Stimulated activated CD4-positive, alpha-beta T cell treated with anti-CD3 and anti-CD28 coated beads, TNF-alpha, amount 100 ng/mL, for 4 hours (primary cell): ENCODE measurements at places on chromosomes 6 and 20.

DNA sequence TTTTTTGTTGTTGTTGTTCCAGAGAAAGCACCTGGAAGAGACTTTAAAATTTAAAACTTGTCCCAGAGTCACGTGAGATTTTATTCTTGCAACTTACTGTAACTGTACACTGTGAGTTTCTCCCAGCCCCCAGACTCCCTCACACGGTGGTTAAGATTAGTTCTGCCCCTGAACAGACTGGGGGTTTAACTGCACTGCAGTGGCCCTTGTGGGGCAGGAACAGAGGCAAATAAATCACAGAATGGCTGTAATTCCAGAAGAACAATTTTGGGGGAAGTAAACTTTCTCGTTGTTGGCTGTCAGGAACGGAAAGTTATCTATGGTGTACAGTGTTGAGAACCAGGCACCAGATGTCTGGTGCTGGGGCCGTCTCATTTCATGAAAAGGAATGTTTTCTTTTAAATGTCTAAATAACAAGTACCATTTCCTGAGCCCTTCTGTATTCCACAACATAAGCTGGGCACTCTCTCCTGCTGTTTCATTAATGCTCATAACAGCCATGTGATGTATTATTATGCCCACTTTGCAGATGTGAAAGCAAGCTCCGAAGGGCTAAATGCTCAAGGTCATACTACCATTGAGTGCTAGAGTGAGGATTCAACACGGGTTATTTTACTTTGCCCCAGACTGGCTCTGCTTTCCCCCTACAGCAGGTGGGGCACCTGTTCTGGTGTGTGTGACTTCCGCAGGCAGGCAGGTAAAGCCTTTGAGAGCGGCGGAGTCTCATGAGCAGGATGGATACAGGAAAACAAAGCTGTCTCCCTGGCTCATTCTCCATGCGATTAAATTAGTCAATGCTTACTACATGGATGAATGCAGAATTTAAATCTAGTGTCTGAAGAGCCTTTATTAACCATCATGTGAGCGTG, 30.5 kb downstream of the CNKSR3 start:
- no peak for DNase-seq

GRCh38 chr20:43550456-43550855, 8.4 kb upstream of the SGK2 start:
- no peak for DNase-seq

GRCh38 chr20:64053841-64054661, 4.6 kb upstream of the SOX18 start:
- DNase-seq, result no peak

DNA sequence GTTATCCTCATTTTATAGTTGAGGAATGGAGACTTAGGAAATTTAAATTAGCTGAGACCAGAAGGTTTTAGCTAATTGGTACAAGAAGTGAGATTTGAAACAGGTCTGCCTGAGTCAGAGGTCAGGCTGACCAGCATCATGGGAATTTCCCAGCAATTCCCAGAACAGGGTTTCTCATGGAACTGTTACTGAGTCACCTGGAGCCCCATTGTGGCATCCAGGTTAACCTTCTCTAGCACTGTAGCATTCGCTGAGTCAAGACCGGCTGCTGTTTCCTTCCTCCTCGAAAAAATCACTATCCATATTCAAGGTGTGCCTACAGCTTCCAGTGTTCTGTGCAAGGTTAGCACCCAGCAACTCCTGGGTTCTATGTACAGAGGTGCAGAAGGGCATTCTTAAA, 238.0 kb upstream of the MAN1A1 start:
- DNase-seq, result no peak

- DNase-seq, result no peak
Measured at GRCh38 chr6:16248271-16248853, 10.0 kb downstream of the GMPR start.

GRCh38 chr6:16839631-16840179, 78.4 kb upstream of the ATXN1 start:
- DNase-seq, result no peak

GRCh38 chr6:133546098-133546497, 304.9 kb downstream of the EYA4 start:
- DNase-seq, result no peak

DNA sequence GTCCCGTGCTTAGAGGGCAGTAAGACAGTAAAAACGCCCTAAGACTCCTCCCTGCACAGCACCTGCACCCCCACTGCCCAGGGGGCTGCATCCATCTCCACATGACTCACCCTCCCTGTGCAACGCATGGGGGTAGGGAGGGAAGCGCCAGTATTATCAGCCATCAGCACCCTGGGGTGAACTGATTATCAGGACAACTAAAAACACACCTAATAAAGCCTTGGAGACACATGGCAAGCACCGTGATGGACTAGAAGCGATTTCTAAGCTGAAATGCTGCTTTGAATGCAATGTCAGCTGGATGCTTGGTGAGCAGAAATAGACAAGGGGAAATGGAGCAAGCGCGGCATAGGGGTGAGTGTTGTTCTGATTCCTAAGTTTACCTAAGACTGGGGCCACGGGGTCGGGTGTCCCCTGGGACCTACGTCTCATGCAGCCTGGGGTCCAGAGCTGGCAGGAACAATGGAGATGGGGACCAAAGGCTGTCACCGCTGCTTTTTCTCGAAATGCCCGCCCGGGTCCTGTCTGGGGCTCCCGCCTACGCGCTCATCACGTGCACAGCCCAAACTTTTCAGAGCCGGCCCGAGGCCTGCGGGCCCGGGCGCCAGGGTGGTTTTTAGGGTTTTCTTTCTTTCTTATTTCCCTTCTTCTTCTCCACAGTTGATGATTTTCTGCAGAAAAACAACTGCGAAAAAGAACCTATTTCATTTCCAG, 702 bp upstream of the TNFAIP3 start:
- no peak for DNase-seq

DNA sequence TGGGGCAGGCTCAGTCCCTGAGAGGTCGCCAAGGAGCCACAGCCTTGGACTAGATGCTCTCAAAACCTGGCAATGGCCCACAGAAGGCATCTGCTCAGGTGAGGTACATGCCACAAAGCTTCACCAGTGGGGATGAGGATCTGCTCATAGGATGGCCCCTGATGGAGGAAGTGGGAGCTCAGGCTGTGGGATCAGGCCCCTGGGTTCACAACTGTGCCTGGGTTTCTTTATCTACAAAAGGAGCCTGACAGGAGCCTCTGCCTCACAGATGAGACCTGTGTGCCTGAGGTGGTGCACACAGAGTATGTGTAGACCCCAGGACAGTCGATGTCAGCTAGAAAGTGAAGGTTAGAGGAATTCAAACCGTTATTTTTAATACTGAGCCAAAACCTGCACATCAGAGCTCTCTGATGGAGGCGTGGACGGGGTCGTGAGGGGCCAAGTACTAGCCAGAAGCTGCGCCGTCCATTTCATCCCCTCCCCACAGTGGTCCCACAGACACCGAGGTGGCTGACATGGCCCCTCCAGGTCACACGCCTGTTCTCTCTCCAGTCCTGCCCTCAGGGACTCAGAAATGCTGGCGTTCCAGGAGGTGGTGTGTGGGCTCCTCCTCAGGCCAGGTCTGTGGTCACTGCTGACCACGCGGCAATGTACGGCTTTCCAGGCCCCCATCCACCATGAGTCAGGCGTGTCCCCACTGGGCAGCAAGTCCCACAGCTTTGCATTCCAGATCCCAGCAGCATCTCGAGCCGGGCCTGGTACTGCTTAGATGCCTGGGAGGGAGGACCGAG, 33.3 kb downstream of the NTSR1 start:
- DNase-seq, result no peak

- no peak for DNase-seq
Measured at GRCh38 chr6:74519163-74519562, 686.7 kb downstream of the COL12A1 start.

DNA sequence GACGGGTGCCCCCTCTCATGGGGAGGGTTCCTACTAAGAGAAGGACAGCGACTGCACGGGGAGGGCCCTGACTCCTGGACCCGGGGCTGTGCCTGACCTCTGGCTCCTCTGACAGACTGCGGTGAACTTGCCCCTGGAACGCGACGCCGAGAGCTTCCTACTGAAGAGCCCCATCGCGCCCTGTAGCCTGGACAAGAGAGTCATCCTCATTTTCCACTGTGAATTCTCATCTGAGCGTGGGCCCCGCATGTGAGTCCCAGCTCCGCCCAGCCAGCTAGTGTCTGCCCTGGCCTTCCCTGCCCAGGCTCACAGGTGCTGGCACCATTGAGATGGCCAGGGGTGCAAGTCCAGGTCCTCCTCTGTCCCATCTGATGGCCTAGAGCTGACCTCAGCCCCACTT, 7.2 kb downstream of the CDC25B start:
- no peak for DNase-seq

DNA sequence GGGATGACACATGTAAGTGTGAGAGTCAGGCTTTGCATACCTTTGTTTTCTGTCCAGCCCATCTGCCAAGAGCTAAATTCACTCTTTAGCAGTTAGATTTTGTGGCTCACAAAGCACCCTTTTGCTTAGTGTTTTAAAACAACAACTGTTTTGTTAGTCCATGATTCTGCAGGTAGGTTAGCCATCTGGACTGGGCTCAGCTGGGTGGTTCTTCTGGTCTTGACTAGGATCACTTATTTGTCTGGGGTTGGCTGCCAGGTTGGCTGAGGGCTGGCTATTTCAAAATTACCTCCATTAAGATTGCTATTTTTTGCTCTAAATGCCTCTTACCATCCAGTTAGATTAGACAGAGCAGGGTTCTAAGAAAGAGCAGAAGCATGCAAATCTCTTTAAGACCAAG, 489.3 kb downstream of the BTBD3 start:
- DNase-seq, result no peak

DNA sequence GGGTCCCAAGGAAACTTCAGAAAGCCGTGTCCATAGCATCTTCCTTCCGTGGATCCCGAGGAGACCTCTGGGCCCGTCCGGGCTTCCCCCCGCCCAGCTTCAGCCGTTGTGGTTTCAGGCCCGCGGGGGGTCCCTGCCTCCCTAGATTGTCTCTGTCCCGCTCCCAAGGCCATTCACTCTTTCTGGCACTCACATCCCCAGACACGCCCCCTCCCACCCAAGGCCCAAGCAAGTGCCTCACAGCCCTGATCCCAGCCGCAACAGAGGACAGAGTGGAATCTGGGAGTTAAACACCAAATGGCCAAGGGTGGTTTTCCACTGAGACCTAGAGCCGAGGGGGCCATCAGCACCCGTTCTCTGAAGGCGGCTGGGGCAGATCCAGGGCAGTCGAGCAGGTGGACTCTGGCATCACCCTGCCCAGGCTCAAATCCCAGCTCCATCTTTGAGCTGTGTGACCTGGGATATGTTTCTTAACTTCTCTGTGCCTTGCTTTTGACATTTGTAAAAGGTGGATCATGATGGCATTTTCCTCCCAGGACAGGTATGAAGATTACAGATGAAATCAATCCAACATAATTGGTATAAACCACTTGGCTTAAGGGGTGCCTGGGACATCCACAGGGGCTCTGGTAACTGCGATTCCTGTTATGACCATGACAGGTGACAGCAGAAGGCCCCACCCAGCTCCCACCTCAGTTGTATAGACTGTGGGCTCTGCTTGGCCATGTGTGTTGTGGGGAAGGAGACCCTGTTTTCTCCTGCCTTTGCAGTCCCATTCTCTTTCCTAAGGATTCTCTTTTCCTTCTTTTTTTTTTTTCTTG, 48.1 kb downstream of the CTCFL start:
- no peak for DNase-seq

DNA sequence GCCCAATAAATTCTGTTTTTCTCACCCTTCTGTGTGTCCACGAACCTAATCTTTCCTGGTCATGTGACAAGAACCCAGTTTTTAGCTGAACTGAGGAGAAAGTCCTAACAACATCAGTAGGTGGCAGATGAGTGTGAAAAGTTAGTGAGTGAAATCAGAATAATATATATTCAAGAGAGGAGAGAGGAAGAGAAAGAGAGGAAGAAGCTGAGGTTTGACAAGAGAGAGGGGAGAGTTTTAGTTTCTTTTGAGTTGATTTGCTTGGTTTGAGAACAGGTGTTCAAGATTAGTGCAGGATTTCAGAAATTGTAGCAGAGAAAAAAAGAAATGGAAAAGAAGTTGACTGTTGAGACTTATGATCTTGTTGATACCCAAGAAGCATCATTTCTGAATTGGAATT, 930.5 kb upstream of the FLRT3 start:
- DNase-seq, result no peak

DNA sequence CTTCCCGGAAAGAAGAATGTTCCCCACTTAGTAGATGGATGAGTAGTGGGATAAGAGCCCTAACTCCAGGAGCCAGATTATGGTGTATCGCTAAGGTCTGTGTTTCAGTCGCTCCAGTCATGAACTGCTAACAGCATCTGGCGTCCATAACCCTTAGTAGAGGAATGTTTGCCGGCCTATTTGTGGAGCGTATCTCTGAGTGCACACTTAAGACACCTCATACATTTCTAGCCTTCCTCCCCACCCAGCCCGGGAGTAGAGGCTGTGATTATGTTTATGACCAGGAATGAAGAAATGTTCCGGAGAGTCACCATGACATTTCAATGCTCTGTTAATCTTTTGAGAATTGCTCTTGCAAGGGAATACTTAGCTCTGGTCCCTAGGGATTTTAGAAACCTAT, 251.1 kb upstream of the SOX4 start:
- no peak for DNase-seq

DNA sequence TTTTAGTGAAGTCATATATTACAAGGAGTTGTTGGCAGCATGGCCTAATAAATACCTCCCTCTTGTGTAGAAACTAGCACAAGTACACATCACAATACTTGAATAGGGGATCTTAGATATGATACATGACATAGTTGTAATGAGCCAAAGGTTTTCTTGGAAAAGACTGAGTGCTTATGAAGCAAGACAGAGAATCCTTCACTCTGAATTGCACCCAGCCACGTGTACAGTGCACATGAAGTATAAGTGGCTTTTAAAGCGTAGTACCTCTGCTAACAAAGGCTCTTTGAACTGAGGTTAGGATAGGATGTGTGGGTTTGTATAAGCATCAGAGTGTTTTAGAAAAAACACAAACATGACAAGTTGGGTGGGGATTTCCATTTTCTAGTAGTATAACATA, 145.5 kb upstream of the STMND1 start:
- no peak for DNase-seq

DNA sequence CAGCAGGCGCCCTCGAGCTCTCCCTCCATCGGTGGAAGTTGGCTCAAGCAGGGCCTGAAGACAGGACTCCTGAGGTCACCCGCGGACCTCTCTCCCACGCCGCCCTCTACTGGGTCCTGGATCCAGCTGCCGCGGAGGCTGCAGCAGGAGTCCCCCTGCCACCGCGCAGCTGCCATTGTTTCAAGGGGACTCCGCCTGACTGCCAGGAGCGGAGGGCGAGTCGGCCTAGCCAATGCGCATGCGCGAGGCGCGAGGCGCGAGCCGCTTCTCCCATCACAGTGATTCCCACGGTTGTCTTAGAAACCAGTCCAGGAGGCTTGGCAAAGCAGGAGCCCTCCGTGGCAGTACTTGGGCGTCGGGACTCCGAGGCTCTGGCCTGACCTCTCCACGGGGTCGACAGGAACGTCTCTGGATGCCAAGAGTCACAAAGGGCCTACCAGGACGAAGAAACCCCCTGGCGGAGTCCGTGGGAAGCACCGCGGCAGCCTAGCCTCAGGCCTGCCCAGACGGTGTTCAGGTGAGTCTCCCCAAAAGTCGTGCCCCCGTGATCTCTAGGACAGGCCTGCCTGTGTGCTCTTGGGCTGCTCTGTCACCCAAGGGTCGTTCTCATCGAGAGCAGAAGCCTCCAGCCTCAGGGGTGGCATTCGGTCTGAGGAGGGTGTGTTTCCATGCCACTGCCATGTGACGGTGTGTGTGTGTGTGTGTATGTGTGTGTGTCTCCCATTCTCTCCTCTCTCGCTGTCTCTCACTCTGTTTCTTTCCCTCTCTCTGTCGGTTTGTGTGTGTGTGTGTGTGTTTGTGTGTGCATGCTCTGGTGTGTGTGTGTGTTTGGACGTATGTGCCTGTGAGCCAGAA, 290.6 kb upstream of the ZNF337 start:
- DNase-seq, result peak; percentile 38
